ENCODE measurements at places on chromosomes 11 and 22. TPM values are rescaled to one million over a fixed set of nuclear protein-coding genes. Genes with fewer than 3 reads are reported as not detected.

Gene OR52A1
- not detected for total RNA-seq

Gene HMOX1
- total RNA-seq: 6.4 TPM

Gene RTN4R
- total RNA-seq: 36.0 TPM

Gene EMID1
- 18.9 TPM for total RNA-seq

Gene C22orf15
- total RNA-seq: not detected

Gene NKAPD1
- total RNA-seq: 29.6 TPM

Gene CNGA4
- 2.0 TPM for total RNA-seq

Gene THY1
- total RNA-seq: 0.44 TPM

Gene SMC1B
- not detected for total RNA-seq

Gene MMP12
- total RNA-seq: not detected

Data from progenitor cell of endocrine pancreas (in vitro differentiated cells).